ENCODE measurements at places on chromosomes 11 and 22. TPM values are rescaled to one million over a fixed set of nuclear protein-coding genes. Genes with fewer than 3 reads are reported as not detected.
A peak's percentile ranks its signal among the peaks of the same experiment; 100 is the strongest.

POU2AF2 gene
- total RNA-seq, result not detected

PATE2 gene
- total RNA-seq, result not detected

- no peak for DNase-seq
Observed at GRCh38 chr22:38236786-38237185, 35.0 kb downstream of the MAFF start.

OR56A3 gene
- total RNA-seq, result not detected

DNA sequence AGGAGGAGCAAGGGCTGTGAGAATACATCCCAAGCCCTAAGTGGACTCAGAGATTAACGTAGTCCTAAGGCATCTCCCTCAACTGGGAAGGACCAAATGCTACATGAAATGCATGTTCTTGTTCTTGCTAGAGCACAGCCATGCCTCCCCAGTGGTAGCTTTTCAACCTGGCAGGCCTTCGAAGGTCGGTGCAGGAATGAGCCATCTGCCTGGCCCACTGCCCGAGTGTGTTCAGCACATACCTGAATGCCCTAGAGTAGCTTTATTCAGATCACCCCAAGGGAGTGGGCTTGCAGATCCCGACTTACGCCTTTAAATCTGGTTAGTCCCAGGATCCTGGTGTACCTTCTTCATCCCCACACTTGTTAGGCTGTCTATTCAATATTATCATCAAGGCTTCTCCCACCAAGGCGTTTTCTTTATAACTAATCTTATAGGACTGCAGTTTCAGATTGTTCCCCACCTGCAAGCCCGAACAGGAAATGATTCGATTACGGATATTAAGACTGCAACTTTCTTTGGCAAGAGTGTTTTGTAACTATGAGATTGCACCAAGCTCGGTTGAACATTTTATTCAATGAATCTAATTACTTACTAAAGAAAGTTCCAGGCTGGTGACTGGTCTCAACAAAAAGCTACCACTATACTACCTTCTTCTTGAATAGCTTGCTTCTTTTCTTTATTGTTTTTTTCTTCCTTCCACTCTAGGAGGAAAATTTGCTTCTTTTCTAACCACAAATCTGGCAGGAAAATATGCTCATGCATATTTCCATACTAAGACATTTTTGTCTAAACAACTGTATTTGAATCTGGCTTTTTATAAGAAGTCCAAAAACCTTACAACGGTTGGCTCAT, 115.6 kb downstream of the SGSM3 start:
- DNase-seq, result no peak

GRCh38 chr11:11884774-11885481, 43.2 kb downstream of the USP47 start:
- DNase-seq, result peak; percentile 26

- DNase-seq, result no peak
Observed at GRCh38 chr11:8597182-8597581, 3.2 kb upstream of the STK33 start.

MAPK8IP2 gene
- 0.14 TPM for total RNA-seq

GRCh38 chr11:2261436-2262230, 8.8 kb downstream of the ASCL2 start:
- DNase-seq, result no peak

CHST1 gene
- total RNA-seq, result not detected

WT1 gene
- not detected for total RNA-seq

PKDREJ gene
- 0.25 TPM for total RNA-seq
